ENCODE measurements at places on chromosomes 1 and 21.

DNA sequence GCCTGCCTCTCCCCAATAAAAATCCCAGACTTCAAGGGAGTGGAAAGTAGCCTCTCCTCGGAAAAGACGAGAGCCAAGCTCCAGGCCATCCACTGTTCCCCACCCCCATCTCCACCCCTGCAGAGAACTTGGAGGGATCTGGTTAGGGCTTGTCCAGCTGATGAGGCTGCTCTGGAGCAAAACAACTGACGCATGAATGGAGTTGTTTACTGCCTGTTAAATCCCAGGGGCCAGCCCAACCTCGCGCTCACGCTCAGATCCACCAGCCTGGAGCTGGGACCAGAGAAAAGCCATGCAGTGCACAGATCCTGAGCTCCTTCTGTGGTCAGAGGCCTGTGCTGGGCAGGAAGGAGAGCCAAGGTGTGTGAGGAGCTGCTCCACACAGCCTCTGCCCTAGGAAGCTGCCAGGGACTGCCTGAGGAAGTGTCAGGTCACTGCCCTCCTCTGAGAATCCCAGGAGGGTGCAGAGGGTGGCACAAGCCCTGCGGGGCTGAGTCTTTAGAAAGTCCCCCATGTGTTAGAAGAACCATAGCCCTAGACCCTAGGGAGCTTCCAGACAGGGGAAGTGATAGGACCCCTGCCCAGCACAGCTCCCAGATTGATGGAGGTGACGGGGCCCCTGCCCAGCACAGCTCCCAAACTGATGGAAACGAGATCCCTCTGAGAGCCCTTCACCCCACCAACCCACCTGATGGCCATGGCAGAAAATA, 109.0 kb upstream of the IPO9 start:
- peak; percentile 85 for DNase-seq

DNA sequence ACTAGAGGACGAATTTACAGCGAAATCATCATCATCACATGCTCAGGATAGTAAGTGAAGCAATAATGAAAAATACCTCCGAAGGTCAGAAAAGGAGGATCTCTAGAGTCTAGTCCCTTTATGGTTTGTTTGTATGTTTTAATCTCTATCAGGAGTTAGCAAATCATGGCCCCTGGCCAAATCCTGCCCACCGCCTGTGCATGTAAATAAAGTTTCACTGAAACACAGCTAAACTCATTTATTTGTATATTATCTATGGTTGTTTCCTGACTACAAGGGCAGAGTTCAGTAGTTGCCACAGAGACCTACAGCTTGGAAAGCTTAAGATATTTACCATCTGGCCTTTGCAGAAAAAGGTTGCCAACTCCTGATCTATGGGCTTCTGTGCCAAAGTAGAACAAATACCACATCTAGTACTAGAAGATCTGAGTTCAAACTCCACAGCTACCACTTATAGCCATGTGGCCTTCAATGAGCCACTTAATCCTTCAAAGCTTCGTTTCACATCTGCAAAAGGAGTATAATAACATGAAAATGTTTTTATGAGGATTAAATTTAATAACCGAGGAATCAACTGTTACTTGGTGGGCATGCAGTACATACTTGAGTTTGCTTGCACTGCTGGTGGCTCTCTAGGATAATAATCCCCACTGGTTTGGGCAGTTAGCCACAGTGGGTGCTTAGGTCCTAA, 94.0 kb upstream of the KIF26B start:
- DNase-seq: no peak

DNA sequence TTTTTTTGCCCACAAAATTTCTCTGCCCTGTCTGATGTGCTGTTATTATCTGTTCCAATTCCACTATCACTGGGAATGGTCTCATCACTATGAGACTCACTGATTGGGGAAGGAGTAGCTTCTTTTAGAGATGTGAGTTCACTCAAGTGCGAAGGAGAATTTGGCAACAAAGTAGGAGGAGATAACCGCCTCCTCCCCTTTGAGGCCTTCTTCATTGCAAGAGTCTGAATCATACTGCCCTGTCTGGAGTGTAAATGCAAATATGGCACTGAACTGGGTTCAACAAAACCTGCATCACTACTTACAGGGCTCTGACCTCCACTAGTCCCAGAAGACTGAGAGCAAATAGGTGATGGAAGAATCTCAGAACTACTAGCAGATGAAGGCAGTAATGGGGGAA, 83.4 kb downstream of the ASH1L start:
- peak; percentile 73 for DNase-seq

DNA sequence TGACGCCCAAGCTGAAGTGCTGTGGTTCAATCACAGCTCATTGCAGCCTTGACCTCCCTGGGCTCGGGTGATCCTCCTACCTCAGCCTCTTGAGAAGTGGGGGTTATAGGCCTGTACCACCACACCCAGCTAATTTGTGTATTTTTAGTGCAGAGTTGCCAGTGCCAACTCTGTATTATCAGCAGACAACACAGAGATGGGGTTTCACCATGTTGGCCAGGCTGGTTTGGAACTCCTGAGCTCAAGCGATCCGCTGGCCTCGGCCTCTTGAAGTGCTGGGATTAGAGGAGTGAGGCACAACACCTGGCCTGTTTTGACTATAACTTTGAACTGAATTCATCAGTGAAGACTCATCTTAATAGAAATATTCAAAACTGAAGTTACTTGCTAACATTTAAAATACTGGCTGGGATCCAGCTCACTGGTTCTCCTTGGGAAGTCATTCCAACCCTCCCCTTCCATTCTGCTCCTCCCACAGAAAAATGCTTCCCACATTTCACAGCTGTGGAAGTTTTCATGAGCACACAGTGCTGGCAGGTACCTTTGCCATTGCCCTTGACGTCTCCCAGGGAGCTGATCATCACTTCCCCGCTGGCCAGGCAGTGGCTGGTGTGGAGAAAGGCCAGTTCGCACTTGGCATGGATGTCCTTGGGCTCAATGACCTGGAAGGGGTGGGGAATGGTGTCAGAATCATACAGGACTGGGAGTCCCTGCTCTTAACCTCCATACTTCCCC, 4.7 kb downstream of the SELENBP1 start:
- no peak for DNase-seq

- DNase-seq: no peak
Measured at GRCh38 chr1:9391620-9392019, 98.9 kb downstream of the SPSB1 start.

- no peak for DNase-seq
Measured at GRCh38 chr1:157849229-157849875, 7.7 kb upstream of the CD5L start.

DNA sequence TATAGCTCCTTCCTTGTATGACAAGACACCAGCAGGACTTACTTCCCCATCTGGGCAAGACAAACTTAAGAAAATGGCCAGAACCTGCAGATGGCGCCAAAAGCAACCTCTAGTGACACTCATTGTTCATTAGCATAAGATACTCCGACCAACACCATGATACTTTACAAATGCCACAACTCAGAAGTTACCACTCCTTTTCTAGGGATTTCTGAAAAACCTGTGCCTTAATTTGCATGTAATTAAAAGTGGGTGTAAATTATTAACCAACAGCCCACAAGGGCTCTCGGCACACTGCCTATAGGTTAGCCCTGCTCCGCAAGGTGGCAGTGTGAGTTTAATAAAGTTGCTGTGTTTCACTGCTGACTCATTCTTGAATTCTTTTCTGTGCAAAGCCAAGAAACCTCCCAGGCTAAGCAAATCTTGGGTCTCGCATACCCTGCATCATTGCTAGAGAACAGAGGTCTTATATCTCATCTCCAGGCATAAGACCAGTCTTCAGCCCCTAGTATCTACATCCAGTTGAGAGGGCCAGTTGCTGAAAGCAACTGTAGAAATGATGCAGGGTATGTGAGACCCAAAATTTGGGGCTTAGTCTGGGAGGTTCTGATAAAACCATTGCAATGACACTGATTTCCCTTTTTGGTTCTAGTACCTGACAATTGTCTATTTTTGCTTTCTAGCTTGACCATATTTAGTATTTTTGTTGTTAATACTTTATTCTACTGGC, 86.4 kb downstream of the FAF1 start:
- DNase-seq: peak; percentile 55

GRCh38 chr1:101150670-101151069, 86.1 kb upstream of the S1PR1 start:
- DNase-seq: no peak

DNA sequence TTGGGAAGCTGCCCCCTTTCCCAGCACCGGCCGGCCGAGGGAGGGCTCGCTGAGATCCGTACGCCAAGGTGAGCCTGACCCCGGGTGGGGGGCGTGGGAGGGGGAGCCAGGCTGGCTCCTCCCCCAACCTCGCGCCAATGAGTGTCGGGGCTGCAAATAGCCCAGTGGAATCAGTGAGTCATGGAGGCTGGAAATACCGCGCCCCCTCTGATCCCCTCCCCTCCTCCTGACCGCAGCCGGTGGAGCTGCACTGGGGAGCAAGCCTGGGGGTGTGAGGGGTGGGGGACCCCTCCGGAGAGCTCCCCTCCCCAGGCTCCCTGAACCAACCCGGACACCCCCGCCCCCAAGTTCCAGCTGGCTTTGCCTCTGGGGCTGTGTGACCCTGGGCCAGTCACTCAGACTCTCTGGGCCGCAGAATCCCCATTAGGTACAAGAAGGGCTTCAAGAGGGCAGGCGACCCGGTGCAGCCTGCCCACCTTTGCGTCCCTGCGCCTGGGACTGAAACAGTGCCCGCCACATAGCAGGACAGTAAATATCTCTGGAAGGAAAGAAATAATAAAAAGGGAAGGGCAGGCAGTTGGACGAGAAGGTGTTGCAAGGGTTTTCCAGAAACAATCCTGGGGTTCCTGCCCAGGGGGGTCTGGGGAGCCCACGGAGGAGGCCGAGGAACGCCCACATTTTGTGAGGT, 4.5 kb downstream of the HSPB7 start:
- DNase-seq: peak; percentile 80

GRCh38 chr1:37354876-37355650, 119.3 kb upstream of the ZC3H12A start:
- no peak for DNase-seq

GRCh38 chr1:225820522-225821120, 10.7 kb downstream of the EPHX1 start:
- no peak for DNase-seq

DNA sequence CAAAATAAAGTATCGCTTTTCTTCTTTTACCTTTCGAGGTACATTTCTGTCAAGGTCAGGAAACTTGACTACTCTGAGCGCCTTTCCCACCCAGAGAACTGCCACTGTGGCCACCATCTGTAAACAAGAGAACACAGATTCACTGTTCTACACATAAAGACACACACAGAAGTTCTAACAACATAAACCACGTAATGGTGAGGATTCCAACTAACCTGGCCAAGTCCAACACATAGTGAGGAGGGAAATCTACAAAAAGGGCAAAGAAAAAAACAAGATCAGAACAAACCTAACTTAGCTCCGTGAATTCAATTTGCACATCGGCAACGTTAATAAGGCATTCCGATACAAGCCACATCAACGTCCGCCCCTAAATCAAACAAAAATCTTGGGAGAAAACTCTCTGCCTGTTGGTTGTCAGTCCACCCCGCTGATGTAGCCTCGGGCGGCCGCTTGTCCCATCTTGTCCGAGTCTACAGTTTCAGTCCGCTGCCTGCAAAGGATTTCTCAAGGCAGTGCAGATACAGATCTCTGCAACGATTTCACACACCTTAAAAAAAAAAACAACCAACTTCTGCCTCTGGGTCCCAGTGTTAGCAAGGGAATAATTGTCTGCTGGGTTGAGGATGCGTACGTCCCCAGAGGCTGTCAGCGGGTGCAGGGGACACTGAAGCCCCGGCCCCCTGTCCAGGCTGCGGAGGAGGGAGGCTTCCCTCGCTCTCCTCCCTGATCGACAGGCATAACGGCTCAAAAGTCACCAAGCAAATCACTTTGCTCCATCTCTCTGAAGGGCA, 1.0 kb downstream of the SLC35D1 start:
- DNase-seq: peak; percentile 36

Measured in fibroblast of skin of scalp (primary cell).